ENCODE measurements at places on chromosomes 3 and 15. TPM values are rescaled to one million over a fixed set of nuclear protein-coding genes. Genes with fewer than 3 reads are reported as not detected.
A peak's percentile ranks its signal among the peaks of the same experiment; 100 is the strongest.

Gene EEFSEC
- 3.7 TPM for total RNA-seq

Gene TMEM158
- total RNA-seq = 24.4 TPM

Gene CLDN16
- total RNA-seq = 0.11 TPM

Gene SYNPR
- total RNA-seq = not detected

Gene TXNRD3
- total RNA-seq = 16.2 TPM

Gene LRRC49
- total RNA-seq = 10.3 TPM

Gene KBTBD13
- not detected for total RNA-seq

Gene CLDN11
- total RNA-seq = 81.9 TPM

Gene CASR
- total RNA-seq = not detected

Gene COL8A1
- 157 TPM for total RNA-seq

Gene DCUN1D1
- total RNA-seq = 28.5 TPM

Gene GDPGP1
- 9.0 TPM for total RNA-seq

Gene SCAANT1
- total RNA-seq = not detected

Gene RFX7
- total RNA-seq = 5.8 TPM

Gene ALG1L2
- total RNA-seq = not detected

DNA sequence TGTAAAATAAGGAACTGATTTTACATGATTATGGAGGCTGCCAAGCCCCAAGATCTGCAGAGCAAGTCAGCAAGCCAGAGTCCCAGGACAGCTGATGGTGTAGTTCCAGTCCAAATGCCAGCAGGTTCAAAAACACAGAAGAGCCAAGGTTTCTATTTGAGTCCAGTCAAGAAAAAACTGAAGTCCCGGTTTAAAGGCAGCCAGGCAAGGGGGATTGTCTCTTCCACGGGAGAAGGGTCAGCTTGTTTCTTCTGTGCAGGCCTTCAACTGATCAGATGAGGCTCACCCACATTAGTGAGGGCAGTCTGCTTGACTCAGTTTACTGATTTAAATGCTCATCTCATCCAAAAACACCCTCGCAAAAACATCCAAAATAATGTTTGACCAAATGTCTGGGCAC lies 246.2 kb downstream of the PLCL2 start:
- no peaks in the 10 kb centered on the region for H3K4me1 ChIP-seq
- no peaks in the 10 kb centered on the region for H3K36me3 ChIP-seq
- no peak overlapping the region for H3K27ac ChIP-seq

- no peaks in the 10 kb centered on the region for H3K27me3 ChIP-seq
- H3K4me3 ChIP-seq = peak overlapping the region; percentile 56
- peak; percentile 92 for DNase-seq
- no peaks in the 10 kb centered on the region for H3K36me3 ChIP-seq
Measured at GRCh38 chr3:11288786-11289637, 16.8 kb downstream of the ATG7 start.

- H3K27ac ChIP-seq = no peak overlapping the region
- DNase-seq = no peak
- no peaks in the 10 kb centered on the region for H3K36me3 ChIP-seq
- H3K4me1 ChIP-seq = peaks cover 15% of the 10 kb centered on the region
- no peak overlapping the region for H3K4me3 ChIP-seq
- H3K27me3 ChIP-seq = no peaks in the 10 kb centered on the region
Measured at GRCh38 chr3:151423091-151423490, 37.8 kb downstream of the IGSF10 start.

GRCh38 chr3:134392336-134392983 lies 18.2 kb upstream of the AMOTL2 start:
- no peak overlapping the region for H3K4me3 ChIP-seq
- no peaks in the 10 kb centered on the region for H3K4me1 ChIP-seq
- no peak for DNase-seq
- H3K27me3 ChIP-seq = no peaks in the 10 kb centered on the region
- no peaks in the 10 kb centered on the region for H3K36me3 ChIP-seq
- no peak overlapping the region for H3K27ac ChIP-seq

- H3K4me3 ChIP-seq = no peak overlapping the region
- peak; percentile 93 for DNase-seq
- peaks cover 11% of the 10 kb centered on the region for H3K4me1 ChIP-seq
- no peaks in the 10 kb centered on the region for H3K27me3 ChIP-seq
Measured at GRCh38 chr3:71989165-71989564, 204.2 kb upstream of the PROK2 start.

DNA sequence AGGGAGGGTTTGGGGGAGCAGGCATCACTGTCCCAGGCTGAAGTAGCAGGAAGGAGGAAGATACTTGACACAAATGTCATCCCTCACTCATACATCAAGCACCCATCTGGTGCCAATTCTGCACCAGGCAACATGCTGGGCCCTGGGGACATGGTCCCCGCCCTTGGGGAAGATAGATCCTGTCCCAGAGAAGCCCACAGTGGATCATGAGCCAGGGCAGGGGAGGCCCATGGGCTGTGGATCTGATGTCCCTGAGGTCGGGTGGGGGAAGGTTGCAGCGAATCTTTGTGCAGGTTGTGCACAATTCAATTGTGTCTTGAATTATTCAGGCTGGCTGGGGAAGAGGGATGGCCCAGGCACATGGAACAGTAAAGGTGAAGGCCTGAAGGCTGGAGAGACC lies 6.4 kb upstream of the CCDC33 start:
- no peaks in the 10 kb centered on the region for H3K27me3 ChIP-seq
- DNase-seq = no peak
- H3K4me3 ChIP-seq = no peak overlapping the region
- no peak overlapping the region for H3K27ac ChIP-seq

DNA sequence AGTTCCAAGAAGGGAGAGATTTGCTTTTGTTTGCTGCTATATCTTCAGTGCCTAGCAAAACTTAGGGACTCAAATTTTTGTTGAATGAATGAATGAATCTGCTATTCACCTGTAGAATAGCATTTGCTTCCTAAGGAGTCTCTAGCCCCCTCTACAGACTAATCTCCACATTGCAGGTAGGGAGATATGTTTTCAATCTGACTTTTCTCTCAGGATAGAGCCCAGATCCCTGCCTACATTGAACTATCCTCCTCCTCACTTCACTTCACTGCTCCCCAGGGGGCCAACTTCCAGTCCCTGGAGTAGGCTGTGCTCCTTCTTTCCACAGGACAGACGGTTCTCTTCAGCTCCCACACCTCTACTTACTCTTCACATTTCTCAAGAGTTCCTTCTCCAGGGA lies 81.9 kb upstream of the PTX3 start:
- peak; percentile 27 for DNase-seq
- peaks cover 27% of the 10 kb centered on the region for H3K4me1 ChIP-seq
- no peaks in the 10 kb centered on the region for H3K27me3 ChIP-seq
- H3K36me3 ChIP-seq = no peaks in the 10 kb centered on the region
- H3K27ac ChIP-seq = no peak overlapping the region
- H3K4me3 ChIP-seq = no peak overlapping the region

GRCh38 chr3:112405845-112406244 lies 72.9 kb downstream of the CD200 start:
- H3K4me1 ChIP-seq = no peaks in the 10 kb centered on the region
- DNase-seq = peak; percentile 26
- no peaks in the 10 kb centered on the region for H3K36me3 ChIP-seq
- no peak overlapping the region for H3K27ac ChIP-seq
- no peak overlapping the region for H3K4me3 ChIP-seq

DNA sequence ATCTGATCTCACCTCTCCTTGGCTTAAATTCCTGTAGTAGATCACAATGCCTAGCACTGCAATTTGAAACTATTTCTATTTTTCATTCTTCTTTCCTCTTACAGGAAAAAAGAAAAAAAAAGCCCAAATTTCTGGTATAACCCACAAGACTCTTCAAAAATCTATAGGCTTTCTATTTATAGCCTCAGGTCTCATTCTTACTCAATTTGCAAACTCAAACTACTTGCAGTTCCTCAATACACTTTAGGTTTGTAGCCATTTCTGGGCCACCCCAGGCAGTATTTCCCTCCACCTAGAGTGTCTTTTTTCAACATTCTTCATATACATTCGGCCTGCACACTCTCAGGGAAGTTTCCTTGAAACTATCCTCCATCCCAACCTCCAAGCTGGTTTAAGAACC lies 169.0 kb downstream of the TBC1D5 start:
- H3K36me3 ChIP-seq = no peaks in the 10 kb centered on the region
- no peak for DNase-seq
- no peak overlapping the region for H3K4me3 ChIP-seq
- H3K27me3 ChIP-seq = no peaks in the 10 kb centered on the region
- H3K27ac ChIP-seq = no peak overlapping the region

- no peak overlapping the region for H3K27ac ChIP-seq
- no peak overlapping the region for H3K4me3 ChIP-seq
- H3K36me3 ChIP-seq = no peaks in the 10 kb centered on the region
- no peak for DNase-seq
Measured at GRCh38 chr3:43882976-43883680, 192.4 kb downstream of the ABHD5 start.

DNA sequence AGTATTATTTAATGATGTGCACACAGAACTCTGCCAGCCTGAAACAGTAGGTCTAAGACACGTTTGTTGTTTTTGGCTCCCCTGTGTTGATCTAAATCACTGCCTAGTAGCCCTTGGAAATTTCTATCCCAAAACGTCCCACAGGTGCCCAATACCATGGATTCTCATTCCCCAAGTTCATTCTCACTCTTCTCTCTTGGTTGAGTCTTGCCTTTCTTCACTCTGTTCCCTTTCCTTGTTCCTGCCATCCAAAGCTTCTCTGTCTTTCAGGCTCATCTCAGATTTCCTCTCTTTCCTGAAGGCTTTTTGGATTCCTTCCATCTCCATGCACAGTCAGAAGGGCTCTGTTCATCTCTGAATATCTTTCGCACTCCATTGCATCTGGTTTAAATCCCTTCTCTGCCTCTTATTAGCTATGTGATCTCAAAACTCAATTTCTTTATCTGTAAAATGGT lies 54.2 kb downstream of the PPARG start:
- no peak overlapping the region for H3K27ac ChIP-seq
- H3K4me3 ChIP-seq = no peak overlapping the region
- H3K36me3 ChIP-seq = no peaks in the 10 kb centered on the region
- DNase-seq = no peak
- H3K27me3 ChIP-seq = no peaks in the 10 kb centered on the region
- peaks cover 8% of the 10 kb centered on the region for H3K4me1 ChIP-seq

DNA sequence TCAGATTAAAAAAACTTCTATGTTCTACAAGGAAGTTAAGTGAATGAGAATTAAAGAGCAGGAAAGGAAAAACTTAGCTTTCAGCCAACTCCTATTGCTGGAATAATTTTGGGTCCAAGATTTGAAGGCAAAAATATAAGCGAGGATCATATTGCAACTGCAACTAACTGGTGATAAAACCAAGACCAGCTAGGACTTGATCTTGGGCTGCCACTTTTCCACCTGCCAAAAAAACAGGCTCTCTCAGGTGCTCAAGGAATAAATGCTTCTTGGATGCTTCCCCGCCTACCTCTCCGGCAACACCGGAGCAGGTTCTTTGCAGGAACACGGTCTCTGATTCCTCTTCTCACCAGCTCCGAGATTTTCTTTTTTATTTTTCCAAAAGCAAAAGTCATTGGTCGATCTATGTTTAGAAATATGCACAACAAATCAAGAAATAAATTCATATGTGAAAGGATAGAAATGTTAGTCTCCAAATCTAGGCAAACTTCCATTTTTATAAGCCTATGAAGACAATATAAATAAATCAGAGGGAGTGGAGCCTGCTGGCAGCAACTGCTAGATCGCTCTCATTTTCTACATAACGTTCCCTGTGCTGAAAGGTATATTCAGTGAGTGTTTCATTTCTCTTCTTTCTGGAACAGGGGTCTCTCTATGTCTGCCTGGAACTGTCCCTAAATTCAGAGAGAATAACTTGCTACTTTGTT lies 241.9 kb downstream of the NTRK3 start:
- no peaks in the 10 kb centered on the region for H3K36me3 ChIP-seq
- H3K27ac ChIP-seq = no peak overlapping the region
- no peaks in the 10 kb centered on the region for H3K27me3 ChIP-seq
- H3K4me3 ChIP-seq = no peak overlapping the region

GRCh38 chr3:171804618-171805389 lies 5.5 kb downstream of the PLD1 start:
- no peak overlapping the region for H3K27ac ChIP-seq
- no peak overlapping the region for H3K4me3 ChIP-seq
- DNase-seq = peak; percentile 30
- H3K27me3 ChIP-seq = no peaks in the 10 kb centered on the region
- peaks cover 43% of the 10 kb centered on the region for H3K4me1 ChIP-seq

GRCh38 chr3:28982906-28983305 lies 298.0 kb upstream of the RBMS3 start:
- H3K4me1 ChIP-seq = no peaks in the 10 kb centered on the region
- H3K36me3 ChIP-seq = no peaks in the 10 kb centered on the region
- no peak overlapping the region for H3K27ac ChIP-seq
- no peak overlapping the region for H3K4me3 ChIP-seq

GRCh38 chr15:63382966-63383710 lies 1.5 kb upstream of the CA12 start:
- no peaks in the 10 kb centered on the region for H3K27me3 ChIP-seq
- DNase-seq = peak; percentile 45
- H3K4me3 ChIP-seq = no peak overlapping the region
- no peaks in the 10 kb centered on the region for H3K36me3 ChIP-seq

DNA sequence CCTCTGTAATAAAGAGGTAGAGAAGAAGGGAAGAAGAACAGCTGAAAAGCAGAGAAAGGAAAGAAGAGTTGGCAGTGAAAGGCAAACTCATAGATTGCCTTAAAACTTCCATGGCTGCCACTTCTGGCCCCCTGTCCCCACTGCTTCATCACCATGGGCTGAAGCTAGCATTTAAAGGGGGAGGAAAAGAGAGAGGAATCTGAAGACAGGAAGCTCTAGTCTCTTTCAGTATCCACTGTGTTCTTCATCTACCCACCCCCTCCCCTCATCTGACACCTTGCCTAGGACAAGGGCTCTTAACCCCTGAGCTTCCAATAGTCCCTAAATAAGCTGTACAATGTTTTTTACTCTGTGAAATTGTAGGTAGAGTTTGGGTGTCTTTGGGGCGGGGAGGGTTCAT lies 60.6 kb downstream of the ALCAM start:
- no peak overlapping the region for H3K27ac ChIP-seq
- H3K4me3 ChIP-seq = no peak overlapping the region
- H3K36me3 ChIP-seq = no peaks in the 10 kb centered on the region

GRCh38 chr3:185715091-185715490 lies 109.8 kb downstream of the IGF2BP2 start:
- DNase-seq = peak; percentile 66
- H3K4me3 ChIP-seq = no peak overlapping the region
- H3K27me3 ChIP-seq = no peaks in the 10 kb centered on the region
- H3K36me3 ChIP-seq = no peaks in the 10 kb centered on the region

GRCh38 chr3:109213321-109213720 lies 76.8 kb downstream of the C3orf85 start:
- no peak overlapping the region for H3K4me3 ChIP-seq
- no peak overlapping the region for H3K27ac ChIP-seq
- DNase-seq = no peak
- H3K36me3 ChIP-seq = no peaks in the 10 kb centered on the region
- no peaks in the 10 kb centered on the region for H3K27me3 ChIP-seq

DNA sequence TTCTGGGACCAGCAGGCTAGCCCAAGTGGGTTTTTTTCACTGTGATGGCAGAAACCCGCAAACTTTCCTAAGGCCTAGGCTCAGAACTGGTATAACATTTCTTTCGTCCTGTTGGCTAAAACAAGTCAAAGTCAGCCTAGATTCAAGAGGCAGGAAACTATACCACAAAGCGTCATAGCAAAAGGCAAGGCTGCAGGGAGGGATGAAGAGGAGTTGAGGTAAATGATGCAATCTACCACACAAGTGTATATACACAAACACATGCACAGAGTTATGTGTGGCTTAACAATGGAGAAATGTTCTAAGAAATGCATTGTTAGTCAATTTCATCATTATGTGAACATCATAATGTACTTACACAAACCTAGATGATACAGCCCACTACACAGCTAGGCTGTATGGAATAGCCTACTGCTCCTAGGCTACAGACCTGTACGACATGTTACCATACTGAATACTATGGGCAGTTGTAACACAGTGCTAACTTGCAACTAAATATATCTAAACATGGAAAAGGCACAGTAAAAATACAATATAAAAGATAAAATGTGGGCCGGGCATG lies 225.6 kb downstream of the TBL1XR1 start:
- no peak for DNase-seq
- H3K36me3 ChIP-seq = no peaks in the 10 kb centered on the region
- H3K4me3 ChIP-seq = no peak overlapping the region
- no peaks in the 10 kb centered on the region for H3K27me3 ChIP-seq
